ENCODE measurements at places on chromosomes 12 and 14.

- DNase-seq, result no peak
These were observed 43.3 kb downstream of the SLC8B1 start for GRCh38 chr12:113291586-113291985.

DNA sequence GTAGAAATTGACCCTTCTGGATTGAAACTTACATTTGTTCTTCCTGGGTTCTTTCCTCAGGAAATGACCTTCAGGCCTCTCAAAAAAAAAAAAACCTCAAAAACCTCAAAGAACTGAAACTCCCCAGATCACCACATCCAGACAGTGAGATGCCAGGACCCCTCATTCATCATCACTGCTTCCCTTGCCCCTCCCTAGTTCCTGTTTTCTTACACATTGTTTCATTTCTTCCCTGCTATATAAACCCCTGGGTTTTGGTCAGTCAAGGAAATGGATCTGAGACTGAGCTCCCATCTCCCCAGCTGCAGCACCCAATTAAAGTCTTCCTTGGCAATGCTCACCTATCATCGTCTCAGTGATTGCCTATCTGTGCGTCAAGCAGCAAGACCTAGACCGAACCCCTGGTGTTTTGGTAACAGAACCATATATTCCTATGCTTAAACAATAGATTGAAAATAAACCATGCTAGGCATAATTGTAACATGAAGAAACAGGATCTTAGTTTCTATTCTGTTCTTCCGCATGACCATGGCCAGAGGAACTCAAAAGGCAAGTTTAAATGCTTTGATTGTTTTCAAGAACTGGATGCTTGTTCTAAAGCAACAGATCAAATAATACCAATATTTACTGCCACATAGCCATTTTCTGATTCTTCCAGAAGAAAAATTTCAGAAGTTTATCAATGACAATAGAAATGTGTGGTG, 108.0 kb upstream of the MAX start:
- peak; percentile 65 for DNase-seq

GRCh38 chr14:26702721-26703230, 104.9 kb upstream of the NOVA1 start:
- DNase-seq, result no peak

DNA sequence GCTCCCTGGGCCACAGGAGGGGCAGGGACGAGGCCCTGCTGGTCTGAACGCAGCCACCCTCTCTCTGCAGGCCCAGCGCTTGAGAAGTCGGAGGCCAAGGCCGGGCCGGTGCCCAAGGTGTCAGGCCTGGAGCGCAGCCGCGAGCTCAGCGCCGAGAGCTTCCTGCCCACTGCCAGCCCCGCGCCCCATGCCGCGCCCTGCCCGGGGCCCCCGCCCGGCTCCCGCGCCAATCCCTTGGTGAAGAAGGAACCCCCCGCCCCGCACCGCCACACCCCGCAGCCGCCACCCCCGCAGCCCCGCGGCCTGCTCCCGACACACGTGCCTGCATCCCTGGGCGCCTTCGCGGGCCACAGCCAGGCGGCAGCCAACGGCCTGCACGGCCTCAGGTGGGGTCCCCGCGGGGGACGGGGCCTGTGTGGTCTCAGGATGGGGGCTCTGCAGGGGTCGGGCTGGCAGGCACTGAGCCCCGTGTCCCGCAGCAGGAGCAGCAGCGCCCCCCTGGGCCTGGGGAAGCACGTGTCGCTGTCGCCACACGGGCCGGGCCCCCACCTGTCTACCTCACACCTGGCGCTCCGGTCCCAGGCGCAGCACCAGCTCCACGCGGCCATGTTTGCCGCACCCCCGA, 40.4 kb downstream of the LRCOL1 start:
- no peak for DNase-seq

DNA sequence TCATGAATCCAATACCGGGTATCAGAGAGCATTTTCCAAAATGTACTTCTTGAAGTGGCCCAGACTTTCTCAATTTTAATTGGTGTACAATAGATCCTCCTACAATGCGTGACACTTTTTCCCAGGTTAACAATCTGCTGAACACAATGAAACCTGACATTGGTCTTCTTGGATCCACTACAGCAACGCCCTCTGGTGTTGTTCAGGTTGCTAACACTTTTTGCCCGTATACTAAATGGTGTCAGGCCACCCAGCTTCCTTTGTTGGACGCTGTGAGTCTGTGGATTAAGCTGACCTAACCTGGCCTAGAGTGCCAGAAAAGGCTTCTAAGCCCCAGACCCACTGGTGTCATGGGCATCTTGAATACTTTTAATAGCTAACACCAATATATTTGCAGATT, 89.2 kb downstream of the KCNK10 start:
- peak; percentile 5 for DNase-seq

DNA sequence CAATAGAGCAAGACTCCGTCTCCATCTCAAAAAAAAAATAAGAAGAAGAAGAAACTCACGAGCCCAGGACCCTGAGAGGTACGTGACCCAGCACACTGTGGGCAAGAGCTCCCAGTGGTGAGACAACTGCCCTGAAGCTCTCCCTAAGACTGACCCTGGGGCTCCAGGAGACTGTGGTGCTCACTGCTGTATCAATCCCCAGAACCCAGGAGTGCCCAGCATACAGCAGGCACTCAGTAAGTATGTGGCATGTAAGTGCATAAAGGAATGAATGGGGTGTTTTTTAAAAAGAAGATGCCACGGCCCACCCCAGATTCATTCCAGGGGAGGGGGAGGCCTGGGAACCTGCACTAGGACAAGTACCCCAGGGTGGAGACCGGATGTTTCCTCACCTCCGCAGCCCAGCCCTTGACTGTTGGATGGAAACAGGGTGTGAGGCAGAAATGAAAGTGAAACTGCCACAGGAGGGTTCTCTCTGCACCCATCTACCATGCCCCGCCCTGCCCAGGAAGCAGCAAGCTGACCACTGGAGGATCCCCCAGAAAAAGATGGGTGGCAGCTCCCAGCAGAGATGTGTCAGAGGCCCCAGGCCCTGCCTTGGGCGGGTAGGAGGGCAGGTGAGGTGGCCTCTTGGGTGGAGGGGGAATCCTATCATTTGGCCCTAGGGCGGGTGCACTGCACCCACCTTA, 12.2 kb downstream of the ITPK1 start:
- peak; percentile 79 for DNase-seq

- DNase-seq, result no peak
These were observed 24.9 kb upstream of the SPPL3 start for GRCh38 chr12:120928864-120929652.

DNA sequence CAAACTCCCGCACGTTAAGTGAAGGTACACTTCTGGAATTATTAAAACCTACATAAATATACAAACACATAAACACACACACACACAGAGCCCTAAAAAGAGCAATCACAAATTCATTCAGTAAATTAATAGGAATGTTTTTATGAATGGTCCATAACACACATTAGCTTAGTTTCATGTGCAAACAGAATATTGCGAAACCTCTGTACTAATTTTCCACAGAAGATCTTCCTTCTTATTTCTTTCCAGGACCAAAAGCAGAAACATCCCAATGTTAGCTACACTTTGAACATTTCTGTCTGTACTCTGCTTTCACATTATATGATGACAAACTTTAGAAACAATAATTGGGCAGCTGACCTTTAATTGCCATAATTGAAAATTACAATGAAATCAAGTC, 101.6 kb downstream of the SOX5 start:
- DNase-seq, result no peak

DNA sequence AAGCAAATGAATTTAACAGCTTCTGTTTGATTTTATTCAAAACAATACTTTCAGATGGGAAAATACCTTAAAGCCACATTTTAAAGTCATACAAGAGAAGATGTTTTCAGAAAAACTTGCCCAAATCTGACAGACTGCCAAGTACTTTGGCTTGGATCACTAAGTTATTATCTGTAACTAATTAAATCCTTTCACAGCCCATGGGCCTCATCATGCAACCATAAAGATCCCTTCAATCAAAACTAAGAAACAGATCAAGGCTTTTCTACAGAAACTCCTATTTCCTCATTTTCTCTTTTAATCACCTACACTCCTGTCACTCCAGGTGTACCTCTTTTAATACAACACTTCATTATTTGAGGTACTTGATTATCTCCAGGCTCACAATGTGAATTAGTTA, 28.1 kb downstream of the BLTP3B start:
- DNase-seq, result no peak

- DNase-seq, result peak; percentile 47
These were observed 4.8 kb upstream of the LMNTD1 start for GRCh38 chr12:25557830-25558436.

- DNase-seq, result no peak
These were observed 10.2 kb downstream of the MARS1 start for GRCh38 chr12:57498132-57498502.

GRCh38 chr12:56014205-56014604, 6.6 kb upstream of the IKZF4 start:
- peak; percentile 76 for DNase-seq

DNA sequence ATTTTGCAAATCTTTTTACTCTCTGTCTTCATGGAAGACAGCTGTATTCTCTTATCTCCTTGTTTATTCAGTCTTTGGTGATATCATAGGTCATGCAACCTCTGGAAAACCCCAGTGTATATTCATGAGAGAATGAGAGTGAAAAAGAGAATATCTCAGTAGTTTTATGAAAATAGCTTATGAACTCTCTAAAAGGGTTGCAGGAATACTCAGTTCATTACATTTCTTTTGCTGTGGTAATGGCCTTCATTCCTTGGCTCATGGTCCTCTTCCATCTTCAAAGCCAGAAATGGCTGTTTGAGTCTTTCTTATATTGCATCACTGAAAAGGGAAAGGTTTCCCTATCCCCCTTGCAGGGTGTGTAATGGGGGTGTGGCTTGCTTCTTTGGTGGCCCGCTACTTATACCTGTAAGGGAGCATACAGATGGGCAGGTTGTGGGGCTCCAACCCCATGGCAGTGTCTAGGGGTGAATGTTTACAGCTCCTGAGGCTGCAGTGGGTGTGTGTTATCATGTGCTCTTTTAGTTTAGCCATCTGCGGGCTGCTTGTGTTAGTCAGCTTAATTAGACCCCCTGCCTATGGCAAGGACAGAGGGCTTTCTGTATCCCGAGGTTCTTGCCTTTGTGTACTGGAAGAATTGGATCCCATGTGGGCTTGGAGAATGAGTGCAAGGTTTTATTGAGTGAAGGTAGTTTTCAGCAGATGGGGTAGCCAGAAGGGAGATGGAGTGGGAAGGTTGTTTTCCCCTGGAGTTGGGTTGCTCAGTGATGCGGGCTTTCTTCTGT, 150.2 kb downstream of the CCDC91 start:
- no peak for DNase-seq

DNA sequence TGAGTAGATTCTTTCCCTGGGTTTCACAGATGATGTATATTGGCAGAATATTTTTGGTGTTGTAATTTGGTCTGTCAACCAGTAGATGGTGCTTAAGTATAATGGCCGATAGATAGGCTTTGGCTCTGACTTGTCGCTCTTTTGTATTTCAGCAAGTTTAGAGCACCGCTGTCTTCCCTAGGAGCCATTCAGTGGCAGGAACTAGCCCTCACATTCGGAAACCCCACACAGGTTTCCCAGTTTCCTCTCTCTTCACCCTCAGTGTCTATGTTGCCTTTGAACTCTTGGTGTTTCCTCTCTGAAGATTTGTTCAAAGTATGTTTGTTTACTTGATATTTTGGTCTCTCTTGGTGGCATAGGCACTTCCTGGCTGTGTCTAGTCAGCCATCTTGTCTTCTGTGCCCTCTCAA, 102.2 kb downstream of the GPHN start:
- no peak for DNase-seq

DNA sequence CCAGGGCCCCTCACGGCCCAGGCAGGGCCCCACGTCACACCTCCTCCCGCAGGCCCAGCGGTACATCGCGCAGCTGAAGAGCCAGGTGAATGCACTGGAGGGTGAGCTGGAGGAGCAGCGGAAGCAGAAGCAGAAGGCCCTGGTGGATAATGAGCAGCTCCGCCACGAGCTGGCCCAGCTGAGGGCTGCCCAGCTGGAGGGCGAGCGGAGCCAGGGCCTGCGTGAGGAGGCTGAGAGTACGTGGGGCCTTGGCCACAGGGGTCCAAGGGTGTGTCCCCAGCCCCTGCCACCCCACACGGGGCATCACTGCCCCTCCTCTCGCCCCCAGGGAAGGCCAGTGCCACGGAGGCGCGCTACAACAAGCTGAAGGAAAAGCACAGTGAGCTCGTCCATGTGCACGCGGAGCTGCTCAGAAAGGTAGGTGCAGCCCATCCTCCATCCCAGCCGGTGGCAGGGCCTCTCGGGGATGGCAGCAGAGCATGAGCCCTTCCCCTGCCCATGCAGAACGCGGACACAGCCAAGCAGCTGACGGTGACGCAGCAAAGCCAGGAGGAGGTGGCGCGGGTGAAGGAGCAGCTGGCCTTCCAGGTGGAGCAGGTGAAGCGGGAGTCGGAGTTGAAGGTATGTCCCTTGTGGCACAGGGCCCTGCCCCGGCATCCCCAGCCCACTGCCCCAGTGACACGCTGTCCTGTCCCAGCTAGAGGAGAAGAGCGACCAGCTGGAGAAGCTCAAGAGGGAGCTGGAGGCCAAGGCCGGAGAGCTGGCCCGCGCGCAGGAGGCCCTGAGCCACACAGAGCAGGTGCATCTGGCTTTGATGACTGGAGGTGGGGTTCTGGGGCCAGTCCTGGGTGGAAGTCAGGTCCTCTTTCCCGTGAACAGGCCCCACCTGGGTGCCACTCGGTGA, 20.9 kb downstream of the HIP1R start:
- DNase-seq, result no peak

DNA sequence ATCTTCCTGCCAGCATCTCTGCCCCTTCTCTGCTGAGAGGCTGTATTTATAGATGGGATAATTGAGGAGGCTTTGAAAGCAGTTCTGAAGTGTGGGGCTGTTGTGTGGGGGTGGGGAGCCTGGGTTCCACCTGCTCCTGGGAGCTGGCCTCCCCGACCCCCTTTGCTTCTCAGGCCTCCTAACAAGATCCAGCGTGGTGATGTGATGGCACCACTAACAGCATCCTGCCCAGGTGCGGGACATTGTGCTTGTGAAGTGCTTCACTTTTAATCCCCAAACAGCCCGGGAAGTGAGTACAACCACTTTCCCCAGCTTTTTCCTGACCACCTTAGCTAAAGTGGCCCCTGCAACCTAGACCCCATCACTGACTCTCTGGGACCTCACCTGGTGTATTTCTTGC, 95.1 kb upstream of the NRXN3 start:
- no peak for DNase-seq

- peak; percentile 32 for DNase-seq
These were observed 1.8 kb downstream of the CCDC85C start for GRCh38 chr14:99602054-99602787.

Measured in RPMI8226 (cell line).